Neural progenitor cell (in vitro differentiated cells): ENCODE measurements at places on chromosomes 7 and 10. TPM values are rescaled to one million over a fixed set of nuclear protein-coding genes. Genes with fewer than 3 reads are reported as not detected.

The OPN4 gene
- total RNA-seq: not detected in 2 replicates

The ARHGEF5 gene
- 3.7 and 6.4 TPM in 2 replicates for total RNA-seq

The TMEM270 gene
- not detected in 2 replicates for total RNA-seq

The PTPRZ1 gene
- total RNA-seq: 119 and 154 TPM in 2 replicates

The PNLIPRP1 gene
- not detected in 2 replicates for total RNA-seq

The AKR1C8 gene
- not detected in 2 replicates for total RNA-seq

The HOGA1 gene
- total RNA-seq: 0.17 and 1.2 TPM in 2 replicates

The TCERG1L gene
- total RNA-seq: 1.5 and 1.8 TPM in 2 replicates

The GBX1 gene
- total RNA-seq: not detected in 2 replicates

The OR2A42 gene
- 0.15 TPM in 1 of 2 replicates, not detected in the other for total RNA-seq

The CHPF2 gene
- 8.8 and 18.3 TPM in 2 replicates for total RNA-seq

The HOXA5 gene
- not detected in 2 replicates for total RNA-seq

The SFXN2 gene
- 6.4 and 15.5 TPM in 2 replicates for total RNA-seq

The TAS2R3 gene
- total RNA-seq: 1.2 and 2.2 TPM in 2 replicates

The KCNMA1 gene
- 2.4 and 3.7 TPM in 2 replicates for total RNA-seq

The SUGCT gene
- 7.8 and 10.1 TPM in 2 replicates for total RNA-seq
